ENCODE measurements at places on chromosomes 6 and 20.

- DNase-seq, result no peak
These were observed 291.2 kb upstream of the STXBP5 start for GRCh38 chr6:146912730-146913685.

GRCh38 chr6:5893295-5893694, 113.4 kb downstream of the NRN1 start:
- no peak for DNase-seq

DNA sequence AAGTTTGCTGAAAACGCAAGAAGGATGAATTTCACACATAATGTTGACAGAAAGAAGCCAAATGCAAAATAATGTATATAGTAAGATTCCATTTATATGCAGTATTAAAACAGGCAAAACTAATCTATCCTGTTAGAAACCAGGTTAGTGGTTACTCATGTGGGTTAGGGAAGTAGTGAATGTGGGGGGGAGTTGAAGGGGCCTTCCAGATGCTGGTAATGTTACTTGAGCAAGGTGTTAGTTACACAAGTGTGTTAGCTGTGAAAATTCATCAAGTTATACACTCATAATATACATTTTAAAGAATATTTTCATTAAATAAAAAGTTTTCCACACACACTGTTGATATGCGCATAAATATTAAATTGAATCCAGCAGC, 29.8 kb downstream of the USP45 start:
- no peak for DNase-seq

- no peak for DNase-seq
These were observed 10.0 kb upstream of the HBS1L start for GRCh38 chr6:135064586-135064985.

DNA sequence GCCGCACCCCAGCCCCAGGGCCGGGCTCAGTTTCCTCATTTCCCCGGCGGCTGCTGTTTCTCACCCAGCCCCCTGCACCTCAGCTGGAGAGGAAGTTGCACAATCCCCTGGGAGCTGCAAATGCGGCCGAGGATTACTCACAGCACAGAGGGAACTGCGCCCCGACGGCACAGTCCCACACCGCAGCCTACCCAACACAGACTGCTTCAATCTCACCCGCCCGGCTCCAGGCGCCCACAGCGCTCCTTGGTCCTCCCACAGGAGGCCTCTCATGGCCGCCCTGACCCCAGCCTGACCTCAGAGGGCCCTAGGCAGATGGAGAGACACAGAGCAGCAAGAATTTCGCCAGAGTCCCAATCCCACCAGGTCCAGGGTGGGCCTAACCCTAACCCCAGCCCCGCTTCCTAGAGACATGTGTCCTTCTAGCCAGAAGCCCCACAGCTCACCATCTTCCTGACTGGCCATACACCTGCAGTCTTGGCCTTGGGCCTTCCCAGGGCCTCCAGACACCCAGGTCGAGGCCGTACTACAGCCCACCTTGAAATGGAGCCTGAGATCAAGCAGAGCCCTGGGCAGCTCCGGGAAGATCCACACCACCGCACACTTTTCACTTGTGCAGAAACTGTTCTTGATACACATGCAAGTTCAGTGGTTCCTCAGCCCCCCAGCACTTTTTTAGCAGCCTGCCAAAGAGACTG, 11.7 kb downstream of the TFEB start:
- peak; percentile 34 for DNase-seq

DNA sequence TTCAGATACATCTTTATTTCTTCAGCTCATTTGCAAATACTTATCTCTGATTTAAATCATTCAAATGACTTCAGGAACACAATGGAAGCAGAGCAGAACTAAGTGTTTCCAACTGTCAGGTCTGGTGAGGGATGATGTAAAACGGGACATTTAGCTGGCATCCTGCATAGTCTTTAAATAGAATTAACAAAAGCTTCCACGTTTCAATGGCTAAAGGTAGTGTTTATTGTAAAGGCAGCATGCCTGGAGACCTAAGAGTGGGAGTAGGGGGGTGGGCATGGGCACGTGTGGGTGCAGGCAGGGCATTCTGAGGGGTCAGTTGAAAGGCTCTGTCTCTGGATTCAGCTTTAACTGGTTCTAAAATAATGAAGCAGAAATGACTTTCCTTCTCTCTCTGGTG, 174.9 kb downstream of the PLCB1 start:
- DNase-seq, result no peak

GRCh38 chr6:109793792-109794191, 102.7 kb downstream of the FIG4 start:
- peak; percentile 93 for DNase-seq

GRCh38 chr20:13183005-13183404, 38.1 kb upstream of the ISM1 start:
- no peak for DNase-seq

Data from HS-27A (cell line).